ENCODE measurements at places on chromosomes 2 and 18.

DNA sequence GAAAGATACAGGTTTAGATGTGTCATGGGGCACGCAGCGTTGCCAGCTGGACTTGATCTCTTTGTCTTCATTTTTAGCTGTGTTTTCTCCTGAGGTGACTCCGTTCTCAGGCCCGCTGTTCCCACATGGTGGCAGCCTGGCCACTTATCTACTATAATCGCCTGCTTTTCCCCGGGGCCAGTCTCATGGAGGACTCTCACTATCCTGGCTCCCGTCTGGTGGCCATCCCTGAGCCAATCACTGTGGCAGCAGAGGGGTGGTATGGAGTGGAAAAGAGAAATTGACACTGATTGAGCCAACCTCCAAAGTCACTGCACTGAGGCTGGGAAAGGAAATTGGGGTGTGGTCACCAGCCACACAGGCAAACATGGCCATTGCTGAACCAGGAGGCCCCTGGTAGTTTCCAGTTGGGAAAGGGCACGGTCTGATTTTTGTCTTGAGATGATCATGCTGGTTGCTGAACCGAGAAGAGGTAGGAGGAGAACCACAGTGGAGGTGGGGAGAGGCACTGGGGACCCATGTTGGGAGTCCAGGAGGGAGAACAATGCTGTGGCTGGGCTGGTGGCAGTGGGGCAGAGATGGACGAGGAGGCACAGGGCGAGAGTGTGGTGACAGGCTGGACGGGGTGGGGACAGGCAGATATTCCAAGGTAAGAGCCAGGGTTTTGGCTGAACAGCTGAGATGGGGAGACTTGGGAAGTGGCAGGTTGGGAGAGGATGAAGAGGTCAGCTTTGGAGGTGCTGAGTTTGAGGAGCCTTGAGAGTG lies 45.6 kb downstream of the KCNIP3 start:
- DNase-seq, result no peak

- no peak for DNase-seq
Observed at GRCh38 chr18:57542812-57543427, 43.6 kb downstream of the FECH start.

DNA sequence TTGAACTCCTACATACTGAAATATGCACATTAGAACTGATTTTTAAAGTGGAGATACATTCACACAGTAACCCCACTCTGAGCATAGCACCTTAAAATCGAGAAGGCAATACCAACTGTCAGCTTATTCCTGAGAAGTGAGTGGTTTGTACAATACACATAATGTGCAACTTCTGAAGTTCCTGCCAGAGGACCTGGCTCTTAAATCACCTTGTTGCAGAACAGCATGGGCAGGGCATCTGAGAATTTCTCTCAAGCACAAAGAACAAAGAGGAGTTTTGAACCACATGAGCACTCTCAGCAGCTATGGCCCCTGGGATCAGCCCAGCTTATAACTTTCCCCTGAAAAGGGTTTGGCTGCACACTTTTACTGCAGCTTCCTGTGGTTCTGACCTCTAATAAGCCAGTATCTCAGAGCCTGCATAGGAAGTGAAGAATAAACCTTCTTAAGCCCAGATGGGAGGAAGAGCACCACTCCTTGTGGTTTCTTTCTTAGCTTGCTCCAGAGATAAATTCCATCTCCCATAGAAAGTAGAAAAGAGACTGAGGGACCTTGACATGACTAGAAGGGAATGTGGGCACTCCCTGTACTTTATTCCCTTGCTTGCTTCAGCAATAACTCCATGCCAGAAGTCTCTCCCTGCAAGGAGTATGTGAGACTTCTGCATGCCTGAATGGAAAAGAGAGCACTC lies 862.3 kb downstream of the SUCLG1 start:
- no peak for DNase-seq

- no peak for DNase-seq
Observed at GRCh38 chr2:193462411-193462810, 1267.7 kb upstream of the TMEFF2 start.

DNA sequence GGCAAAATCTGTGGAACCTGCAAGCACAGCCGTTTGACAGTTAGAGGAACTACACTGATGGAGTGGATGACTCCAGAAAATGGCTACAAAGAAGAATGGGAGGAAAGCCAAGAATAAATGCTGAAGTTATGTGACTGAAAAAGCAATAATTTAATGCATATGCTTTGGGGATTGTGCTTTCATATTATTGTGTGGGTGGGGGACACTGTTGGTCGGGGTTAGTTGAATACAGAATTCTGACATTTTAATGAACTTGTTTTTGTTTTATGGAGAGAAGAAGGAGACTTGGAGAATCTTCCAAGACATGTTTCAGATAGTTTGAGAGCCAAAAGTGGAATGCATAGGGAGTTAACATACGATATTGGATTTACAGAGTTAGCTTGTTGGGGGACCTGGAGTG lies 68.5 kb downstream of the NRP2 start:
- no peak for DNase-seq

DNA sequence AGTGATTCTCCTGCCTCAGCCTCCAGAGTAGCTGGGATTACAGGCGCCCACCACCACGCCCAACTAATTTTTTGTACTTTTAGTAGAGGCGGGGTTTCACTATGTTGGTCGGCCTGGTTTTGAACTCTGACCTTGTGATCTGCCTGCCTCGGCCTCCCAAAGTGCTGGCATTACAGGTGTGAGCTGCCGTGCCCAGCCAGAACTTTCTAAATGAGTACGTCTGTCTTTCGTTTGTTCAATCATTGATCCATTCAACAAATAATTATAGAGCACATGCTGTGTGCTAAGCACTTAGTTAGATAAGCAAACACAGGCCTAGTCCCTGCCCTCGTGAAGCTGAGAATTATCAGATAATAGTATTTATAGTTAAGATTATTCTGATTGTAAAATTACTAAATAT lies 56.5 kb downstream of the TTC39C start:
- no peak for DNase-seq

DNA sequence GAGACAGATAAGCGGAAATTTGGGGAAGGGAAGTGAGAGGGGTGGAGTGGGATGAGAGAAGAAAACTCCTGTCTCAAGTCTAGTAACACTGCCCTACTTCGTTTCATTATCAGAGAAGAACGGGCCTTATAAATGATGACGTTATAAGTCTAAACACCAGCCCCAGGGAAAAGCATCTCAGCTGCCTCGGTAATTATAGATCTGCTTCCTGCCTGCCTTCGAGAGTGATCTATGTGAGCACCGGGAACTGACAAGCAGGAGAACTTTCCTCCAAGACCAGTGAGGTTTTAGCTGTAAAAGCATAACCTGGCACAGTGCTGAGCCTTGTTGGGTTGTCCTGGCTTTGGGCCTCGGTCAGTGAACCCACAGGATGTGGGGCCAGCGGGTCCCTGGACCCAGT lies 227.9 kb upstream of the SIX2 start:
- DNase-seq, result no peak

- no peak for DNase-seq
Observed at GRCh38 chr2:95357717-95358280, 44.7 kb upstream of the FAHD2A start.

GRCh38 chr2:201813996-201814760 lies 7.8 kb downstream of the CDK15 start:
- no peak for DNase-seq

DNA sequence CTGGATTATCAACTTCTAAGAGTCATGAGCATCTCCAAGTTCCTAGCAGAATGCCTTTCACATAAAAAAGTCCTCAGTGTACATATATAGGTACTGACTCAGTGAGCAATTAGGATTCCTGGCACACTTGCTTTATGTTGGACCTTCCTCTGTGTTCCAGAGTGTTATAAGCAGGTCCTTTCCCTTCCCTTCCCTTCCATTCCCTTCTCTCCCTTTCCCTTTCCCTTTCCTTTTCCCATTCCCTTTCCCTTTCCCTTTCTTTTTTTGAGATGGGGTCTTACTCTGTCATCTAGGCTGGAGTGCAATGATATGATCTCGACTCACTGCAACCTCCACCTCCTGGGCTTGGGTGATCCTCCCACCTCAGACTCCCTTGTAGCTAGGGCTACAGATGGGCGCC lies 48.7 kb downstream of the SCN3A start:
- DNase-seq, result no peak

DNA sequence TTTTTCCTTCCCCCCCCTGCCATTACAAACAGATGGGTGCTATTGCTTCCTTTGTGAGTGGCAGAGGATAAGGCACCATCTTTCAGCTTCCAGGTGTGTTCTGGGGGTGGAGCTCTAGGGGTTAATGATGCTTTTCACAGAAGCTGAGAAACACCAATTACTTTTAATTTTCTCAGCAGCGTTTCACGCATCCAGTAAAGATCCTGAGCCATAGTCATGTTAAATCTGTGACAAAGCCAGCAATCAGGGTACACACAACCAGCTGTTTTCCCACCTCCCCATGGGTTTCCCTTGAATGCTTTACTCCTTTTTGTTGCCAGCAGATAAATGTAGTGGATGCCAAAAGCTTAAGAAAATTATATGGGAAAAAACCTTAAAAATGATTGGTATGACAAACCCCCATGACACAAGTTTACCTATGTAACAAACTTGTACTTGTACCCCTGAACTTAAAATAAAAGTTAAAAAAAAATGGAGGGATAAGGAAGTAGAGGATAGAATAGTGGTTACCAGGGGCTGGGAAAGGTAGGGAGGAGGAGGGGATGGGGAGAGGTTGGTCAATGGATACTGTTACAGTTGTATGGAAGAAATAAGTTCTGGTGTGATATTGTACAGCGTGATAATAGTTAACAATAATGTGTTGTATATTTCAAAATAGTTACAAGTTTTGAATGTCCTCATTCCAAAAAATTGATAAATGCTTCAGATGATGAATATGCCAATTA lies 70.0 kb downstream of the ACOXL start:
- no peak for DNase-seq

DNA sequence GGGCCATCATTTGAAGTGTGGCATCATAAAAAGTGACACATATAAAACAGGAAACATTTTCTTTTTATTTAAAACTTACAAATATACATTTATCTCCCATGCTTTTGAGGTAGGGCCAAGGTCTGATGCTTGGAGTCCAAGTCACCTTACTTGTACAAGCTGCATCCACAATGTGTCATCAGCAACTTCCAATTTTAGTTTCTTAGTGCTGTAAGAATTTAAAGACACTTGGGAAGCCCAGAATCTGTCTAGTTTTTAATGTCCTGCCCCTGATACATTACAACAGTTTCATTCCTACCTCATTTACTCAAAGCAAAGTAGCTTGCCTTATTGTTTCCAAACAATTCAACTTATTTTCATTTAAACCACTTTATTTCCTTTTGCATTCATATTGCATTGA lies 297.7 kb downstream of the MTX2 start:
- DNase-seq, result no peak

DNA sequence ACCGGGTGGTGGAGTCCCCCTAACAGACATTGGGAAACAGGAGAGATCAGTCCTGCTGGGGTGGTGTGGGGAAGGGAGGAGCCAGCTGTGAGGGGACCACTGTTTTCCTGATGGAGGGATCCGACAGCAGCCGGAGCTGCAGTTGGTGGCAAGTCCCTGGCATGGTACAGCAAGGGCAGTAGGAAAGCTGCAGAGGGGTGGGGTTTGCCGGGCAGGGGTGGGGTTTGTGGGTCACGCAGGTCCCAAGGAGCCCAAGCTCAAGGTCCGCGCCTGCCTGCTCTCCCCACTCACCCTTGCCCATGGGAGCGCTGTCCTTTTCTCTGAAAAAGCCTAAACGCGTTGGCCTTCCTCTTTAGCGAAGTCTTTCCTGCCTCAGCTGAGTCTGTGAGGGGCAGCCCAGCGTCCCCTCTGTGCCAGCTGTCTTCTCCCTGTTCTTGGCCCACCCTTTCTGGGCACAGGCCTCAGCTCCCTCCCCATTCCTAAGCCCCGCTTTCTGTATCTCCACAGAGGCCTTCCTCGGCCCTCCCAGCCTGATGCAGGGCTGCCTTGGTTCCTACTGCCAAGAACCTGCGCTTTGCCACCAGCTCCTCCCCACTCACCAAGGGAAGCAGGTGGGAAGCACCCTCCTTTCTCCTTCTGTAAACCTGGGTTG lies 29.3 kb upstream of the INHBB start:
- DNase-seq, result no peak

GRCh38 chr2:184598002-184598315 lies 370 bp upstream of the ZNF804A start:
- no peak for DNase-seq

GRCh38 chr2:214630402-214631045 lies 179.0 kb downstream of the BARD1 start:
- no peak for DNase-seq

GRCh38 chr18:69480460-69480859 lies 79.8 kb downstream of the DOK6 start:
- no peak for DNase-seq

GRCh38 chr2:217996361-217996760 lies 6.4 kb downstream of the TNS1 start:
- no peak for DNase-seq

- DNase-seq, result no peak
Observed at GRCh38 chr18:49479381-49480137, 7.5 kb downstream of the C18orf32 start.

- DNase-seq, result no peak
Observed at GRCh38 chr2:207308519-207309224, 142.9 kb upstream of the KLF7 start.

GRCh38 chr2:204315236-204315662 lies 230.0 kb upstream of the PARD3B start:
- DNase-seq, result no peak

DNA sequence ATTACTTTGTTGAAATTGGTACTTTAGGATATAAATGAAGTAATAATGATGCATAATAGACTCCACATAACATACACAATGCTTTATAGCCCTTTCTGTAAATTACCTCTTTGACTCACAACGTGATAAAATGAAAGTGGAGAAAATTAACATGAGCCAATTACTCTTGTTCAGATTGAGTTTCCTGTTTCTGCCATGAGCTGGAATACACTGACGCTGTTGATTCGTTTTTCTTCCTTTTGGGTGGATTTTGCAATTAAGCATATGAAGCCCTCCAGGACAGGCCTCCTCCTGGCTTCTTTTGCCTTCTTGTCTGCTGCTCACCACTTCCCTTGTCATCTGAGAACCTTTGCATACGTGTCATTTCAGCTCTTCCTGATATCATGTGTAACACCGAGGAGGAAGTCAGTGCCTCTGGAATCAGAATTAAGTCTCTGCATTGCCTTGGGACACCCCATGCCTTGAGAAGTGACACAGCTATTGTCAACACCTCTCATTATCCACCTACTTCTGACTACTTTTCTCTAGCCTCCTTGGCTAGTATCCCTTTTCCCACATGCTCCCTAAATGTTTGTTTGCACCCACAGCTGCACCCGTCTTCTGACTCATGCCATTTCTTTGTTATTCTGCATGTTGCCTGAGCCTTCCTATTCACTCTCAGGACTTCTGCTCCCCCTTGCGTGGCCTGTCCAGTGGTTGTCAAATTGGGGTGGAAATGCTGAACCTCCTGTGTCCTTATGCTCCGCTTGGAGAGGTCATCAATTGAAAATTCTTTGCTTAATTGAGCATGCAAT lies 134.1 kb downstream of the FMNL2 start:
- peak; percentile 86 for DNase-seq

- no peak for DNase-seq
Observed at GRCh38 chr2:194769030-194769429, 888.0 kb upstream of the SLC39A10 start.

Measured in KBM-7 (cell line).